T-cell (primary cell): ENCODE measurements at places on chromosomes 2 and 18. TPM values are rescaled to one million over a fixed set of nuclear protein-coding genes. Genes with fewer than 3 reads are reported as not detected.
A peak's percentile ranks its signal among the peaks of the same experiment; 100 is the strongest.

- DNase-seq = no peak
Observed at GRCh38 chr2:86487062-86487461, 45.9 kb downstream of the KDM3A start.

DNA sequence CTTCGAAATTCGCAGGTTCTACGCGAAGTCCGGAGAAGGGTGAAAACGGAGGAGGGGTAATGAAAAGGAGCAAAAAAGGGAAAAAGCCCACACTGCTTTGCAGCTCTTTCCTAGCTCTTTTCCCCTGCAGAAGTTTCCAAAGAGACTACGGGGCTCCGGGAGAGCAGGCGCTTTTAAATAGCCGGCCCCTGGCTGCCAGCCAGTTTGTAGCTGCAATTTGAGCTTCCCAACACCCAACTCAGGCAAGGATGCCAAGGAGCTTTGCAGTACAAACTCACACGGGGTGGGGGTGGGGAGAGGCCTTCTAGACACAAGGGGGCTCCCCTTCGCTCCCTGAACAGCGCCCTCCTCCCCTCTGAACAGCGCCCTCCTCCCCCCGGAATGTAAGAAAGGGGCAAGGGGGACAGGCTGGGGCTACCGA lies at the start of gene IGFBP5:
Gene IGFBP5 (minus strand): TSS at position 149 of the 421 bp plus-strand sequence. CDS start 774 bp downstream, outside the sequence.
- DNase-seq = no peak

GRCh38 chr2:190759749-190760213 lies 110.9 kb downstream of the NAB1 start:
- no peak for DNase-seq

DNA sequence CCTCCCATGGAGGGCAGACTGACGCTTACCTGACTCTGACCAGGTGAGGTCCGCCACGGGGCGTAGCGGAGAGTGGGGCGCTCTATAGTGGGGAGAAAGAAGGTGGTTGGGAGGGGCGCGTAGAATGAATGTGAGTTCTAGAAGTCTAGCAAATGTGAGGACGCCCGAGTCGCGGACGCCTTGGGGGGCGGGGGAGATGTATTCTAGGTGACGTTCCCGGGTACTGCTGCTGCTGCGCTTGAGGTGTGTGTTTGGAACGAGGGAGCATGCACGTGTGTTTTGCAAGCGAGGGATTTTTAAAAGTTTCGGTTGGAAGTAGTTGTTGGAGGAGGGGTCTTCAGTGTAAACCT lies 758 bp downstream of the RIF1 start:
- DNase-seq = peak; percentile 34

DNA sequence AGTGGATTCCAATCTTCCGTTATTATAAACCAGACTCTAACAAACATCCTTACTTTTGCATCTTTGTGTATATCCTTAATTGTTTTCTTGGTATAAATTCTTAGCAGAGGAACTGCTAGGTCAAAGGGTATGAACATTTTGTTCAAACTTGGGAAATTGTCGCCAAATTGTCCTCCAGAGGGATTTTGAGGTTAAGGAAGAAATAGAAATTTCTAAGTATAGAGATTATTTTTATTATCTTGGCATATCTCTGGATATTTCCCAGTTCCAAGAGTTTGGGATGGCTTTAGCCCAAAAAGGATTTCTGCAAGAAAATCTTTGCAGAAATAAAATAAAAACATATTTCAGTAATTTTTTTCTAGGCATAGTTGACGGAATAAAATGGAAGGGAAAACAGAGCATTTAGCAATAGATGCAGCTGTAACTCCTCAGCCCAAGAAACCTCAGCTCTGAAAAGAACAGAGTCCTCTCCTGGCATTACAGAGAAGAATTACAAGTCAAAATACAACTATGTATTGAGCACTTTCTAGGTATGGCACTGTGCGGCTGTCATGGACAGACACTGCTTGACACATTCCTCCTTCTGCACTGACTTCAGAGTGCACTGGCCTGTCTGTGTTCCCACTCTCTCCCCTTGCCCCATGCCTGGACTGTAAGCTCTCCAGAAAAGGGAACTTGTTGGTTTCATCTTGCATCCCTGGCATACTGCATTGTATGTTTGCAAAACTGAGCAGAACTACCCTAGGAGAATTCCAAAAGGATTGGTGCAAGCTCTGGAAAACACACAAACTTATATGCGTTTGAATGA lies 117.3 kb upstream of the STON1 start:
- DNase-seq = no peak

- no peak for DNase-seq
Observed at GRCh38 chr2:16038621-16039020, 98.3 kb downstream of the MYCN start.

- DNase-seq = no peak
Observed at GRCh38 chr18:688323-688722, 24.1 kb downstream of the ENOSF1 start.

- no peak for DNase-seq
Observed at GRCh38 chr2:133293544-133294353, 274.5 kb downstream of the NCKAP5 start.

- no peak for DNase-seq
Observed at GRCh38 chr18:31190919-31191318, 28.3 kb upstream of the DSC1 start.

DNA sequence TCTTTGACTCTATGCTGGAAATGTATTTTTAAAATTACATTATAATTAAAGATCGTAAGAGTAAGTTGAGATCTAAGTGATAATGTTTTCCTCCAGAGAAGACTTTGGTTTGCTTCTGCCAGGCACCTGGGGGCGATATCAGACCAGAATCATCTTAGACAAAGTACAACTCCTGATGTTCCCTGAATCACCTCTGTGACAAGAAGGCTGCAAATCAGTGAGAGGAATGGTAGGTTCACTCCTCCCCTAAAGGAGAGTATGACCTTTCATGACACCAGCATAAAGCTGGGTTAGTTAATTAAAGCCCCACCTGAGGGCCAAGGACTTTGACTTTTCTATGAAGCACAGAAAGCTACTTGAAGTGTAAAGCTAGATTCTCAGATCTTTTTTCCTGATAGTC lies 114.4 kb upstream of the DTNA start:
- no peak for DNase-seq

DNA sequence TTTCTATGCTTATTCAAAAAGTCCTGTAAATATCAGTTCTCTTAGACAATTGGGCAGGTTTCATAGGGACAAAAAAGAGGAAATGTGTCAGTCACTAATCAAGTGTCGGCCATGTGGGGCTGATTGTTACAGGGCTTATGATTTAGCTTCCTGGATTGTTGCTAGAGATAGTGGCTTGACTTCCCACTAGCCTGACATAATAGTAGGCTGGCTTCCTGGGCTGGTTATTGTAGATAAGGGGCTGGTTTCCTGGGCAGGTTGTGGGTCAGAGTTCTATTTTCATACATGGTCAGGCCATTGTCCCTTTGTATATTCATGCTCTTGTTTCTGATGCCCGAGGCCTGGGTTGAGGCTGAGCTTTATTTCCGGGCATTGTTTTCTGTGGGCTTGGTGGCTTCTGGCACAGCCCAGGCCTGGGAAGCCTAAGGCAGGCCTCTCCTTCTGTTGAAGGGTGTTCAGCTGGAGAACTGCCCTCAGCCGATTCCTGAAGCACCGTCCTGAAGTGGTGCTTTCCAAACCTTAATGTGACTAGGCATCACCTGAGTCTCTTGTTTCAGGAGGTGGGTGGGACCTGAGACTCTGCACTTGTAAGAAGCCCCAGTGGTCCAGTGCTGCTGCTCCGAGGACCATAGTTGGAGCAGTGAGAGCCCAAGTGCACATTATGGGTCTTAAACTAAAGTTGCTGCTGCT lies 37.0 kb downstream of the CD8B2 start:
- no peak for DNase-seq

DNA sequence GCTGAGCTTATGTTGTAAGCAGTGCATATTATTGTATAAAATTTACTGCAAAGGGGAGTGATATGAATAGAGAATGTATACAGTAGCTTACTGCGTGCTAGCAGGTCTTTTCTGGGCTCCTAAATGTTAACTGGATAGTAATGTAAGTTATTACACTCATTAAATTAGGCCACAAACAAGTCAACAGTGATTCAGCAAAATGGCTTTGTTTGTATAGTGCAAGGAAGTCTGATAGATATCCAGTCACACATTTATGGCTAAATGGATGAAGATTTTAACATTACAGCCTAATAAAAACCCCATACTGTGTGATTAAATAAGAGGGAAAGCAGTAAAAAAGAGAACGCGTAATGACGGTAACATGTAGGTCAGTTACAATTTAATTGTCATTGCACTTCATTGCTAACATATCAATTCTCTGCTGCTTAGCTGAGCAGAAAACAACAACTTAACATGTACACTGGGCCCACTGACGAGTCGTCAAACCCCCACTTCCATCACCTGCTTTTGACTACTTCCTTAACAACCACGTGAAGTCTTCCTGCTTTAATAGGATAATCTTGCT lies 665.0 kb upstream of the FANCL start:
- DNase-seq = no peak

DNA sequence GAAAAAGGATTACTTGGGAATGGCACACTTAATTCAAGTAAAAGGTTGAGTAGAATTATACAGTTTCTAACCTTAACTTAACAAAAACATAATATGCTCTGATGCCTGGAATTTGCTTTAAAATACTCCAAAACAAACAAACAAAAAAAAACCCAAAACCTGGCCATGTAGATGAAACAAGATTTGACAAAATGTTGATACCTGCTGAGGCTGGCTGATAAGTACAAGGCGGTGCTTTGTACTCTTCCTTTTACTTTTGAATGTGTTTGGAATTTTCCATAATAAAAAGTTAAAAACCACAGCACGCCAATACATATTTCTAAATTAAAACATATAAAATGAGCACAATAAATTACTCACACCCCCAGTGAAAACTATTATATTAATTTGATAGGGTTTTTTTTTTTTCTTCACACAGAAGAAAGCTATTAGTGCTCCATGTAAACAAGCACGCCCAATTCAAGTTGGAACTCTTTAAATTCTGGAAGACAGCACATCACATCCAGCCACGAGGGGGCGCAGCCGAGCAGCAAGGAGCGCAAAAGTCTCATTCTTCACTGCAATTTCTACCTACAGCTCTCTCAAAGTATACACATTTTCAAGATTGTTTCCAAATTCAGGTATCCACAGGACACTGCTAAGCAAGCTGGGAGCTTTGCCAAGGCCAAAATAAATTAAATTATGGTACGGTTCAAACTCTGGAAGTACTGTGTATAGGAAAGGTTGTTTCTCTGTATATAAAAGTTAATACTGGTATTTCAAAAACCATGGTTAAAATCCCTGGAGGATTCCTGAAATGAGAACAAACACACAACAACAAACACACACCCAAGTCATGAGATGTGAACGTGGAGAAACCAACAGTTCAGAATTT lies 7.5 kb downstream of the SERTAD2 start:
- peak; percentile 86 for DNase-seq

GRCh38 chr2:166632616-166633015 lies 138.6 kb upstream of the SCN7A start:
- no peak for DNase-seq

DNA sequence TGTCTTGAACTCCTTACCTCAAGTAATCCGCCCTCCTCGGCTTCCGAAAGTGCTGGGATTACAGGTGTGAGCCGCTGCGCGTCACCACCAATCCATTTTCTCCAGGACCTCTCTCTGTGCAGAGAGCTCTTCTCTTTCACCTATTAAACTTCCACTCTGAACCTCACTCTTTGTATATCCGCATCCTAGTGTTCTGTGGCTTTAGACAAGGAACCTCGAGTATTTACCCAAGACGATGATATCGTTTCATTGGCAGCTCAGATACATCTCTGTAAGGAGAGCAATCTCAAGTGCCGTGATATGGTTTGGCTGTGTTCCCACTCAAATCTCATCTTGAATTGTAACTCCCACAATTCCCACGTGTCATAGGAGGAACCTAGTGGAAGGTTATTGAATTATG lies 15.1 kb upstream of the WDR33 start:
- no peak for DNase-seq

- DNase-seq = no peak
Observed at GRCh38 chr2:101362777-101363176, 24.5 kb downstream of the CREG2 start.

DNA sequence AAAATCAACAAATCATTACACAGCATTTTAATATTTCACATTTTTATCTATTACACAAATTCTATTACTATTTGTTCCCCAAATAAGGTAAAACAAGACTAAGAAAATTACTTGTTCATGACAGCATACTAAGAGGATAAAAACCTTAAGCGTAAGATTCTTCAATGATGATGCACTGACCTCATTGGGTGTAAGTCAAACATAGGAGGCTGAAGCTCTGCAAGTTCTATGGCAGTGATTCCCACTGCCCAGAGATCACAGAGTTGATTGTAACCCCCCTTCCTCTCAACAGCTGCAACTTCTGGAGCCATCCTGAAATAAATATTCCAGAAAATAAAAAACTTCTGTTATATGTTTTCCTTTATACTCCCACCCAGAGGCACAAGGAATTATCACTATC lies 82.2 kb upstream of the CDKL4 start:
- DNase-seq = no peak

- no peak for DNase-seq
Observed at GRCh38 chr2:168211664-168212163, 35.7 kb downstream of the STK39 start.

DNA sequence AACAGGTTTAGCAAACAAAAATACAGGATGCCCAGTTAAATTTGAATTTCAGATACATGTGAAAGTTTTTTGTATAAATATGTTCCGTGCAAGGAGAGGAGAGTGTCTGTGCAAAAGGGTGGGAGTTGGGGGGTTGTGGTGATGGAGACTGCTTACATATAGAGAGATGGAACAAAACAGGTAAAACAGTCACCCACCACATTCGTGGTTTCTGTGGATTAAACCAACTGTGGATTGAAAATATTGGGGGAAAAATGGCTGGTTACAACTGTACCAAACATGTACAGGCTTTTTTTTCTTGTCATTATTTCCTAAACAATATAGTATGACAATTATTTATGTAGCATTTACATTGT lies 245.7 kb downstream of the TNS1 start:
- no peak for DNase-seq

- DNase-seq = no peak
Observed at GRCh38 chr2:142926445-142926844, 49.0 kb downstream of the KYNU start.

VSNL1 gene
- 0.22 TPM for total RNA-seq

ARID5A gene
- total RNA-seq = 116 TPM

PROM2 gene
- total RNA-seq = 0.40 TPM

FASTKD1 gene
- 25.5 TPM for total RNA-seq

CENPO gene
- 6.4 TPM for total RNA-seq

IL1B gene
- total RNA-seq = 0.76 TPM

ARHGAP25 gene
- total RNA-seq = 123 TPM

GALNT5 gene
- 0.10 TPM for total RNA-seq

EIF2B4 gene
- total RNA-seq = 50.3 TPM

SP5 gene
- not detected for total RNA-seq

PMAIP1 gene
- 81.5 TPM for total RNA-seq

MTCL1 gene
- total RNA-seq = 0.43 TPM
